ENCODE measurements at places on chromosomes 5 and 9.

GRCh38 chr9:128409978-128410377 is 10.7 kb upstream of the CERCAM start:
- no peak for DNase-seq

DNA sequence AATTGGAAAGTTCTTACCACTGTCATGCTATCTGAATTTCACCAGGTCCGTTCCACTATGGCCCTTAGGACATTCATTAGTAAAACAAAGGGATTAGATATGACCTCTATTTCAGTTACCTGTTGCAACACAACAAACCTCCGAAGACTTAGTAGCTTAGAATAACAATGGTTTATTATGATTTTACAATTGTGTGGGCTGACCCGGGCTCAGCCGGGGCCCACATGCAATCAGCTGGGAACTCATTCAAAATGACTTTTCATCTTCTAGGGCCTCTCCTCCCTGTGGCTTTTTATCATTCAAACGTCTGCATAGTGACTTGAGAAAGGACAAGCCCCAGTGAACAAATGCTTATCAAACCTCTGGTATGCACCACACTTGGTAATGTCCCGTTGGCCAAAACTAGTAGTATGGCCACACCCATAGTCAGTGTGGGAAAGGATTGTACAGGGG is 2.3 kb upstream of the FBXW11 start:
- DNase-seq, result no peak

DNA sequence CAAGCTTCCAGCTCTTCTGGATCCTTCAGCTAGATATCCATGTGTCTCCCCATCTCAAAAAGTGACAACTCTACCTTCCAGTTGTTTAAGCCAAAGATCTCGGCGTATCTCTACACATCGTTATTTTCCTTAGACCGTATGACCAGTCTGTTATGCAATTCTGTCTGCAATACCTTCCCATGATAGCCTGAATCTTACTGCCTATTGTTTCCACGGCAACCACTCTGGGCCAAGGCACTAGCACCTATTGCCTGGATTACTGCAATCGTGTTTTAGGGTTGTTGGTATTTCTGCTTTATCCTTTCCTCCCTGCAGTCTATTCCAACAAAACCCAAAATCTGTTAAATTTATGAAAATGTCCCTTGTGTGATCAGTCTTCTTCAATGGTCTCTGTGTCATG is 448.4 kb downstream of the MTRR start:
- DNase-seq, result no peak

- no peak for DNase-seq
Measured at GRCh38 chr5:148811756-148812155, 14.7 kb upstream of the ADRB2 start.

- DNase-seq, result no peak
Measured at GRCh38 chr5:159121061-159121460, 21.3 kb upstream of the EBF1 start.

DNA sequence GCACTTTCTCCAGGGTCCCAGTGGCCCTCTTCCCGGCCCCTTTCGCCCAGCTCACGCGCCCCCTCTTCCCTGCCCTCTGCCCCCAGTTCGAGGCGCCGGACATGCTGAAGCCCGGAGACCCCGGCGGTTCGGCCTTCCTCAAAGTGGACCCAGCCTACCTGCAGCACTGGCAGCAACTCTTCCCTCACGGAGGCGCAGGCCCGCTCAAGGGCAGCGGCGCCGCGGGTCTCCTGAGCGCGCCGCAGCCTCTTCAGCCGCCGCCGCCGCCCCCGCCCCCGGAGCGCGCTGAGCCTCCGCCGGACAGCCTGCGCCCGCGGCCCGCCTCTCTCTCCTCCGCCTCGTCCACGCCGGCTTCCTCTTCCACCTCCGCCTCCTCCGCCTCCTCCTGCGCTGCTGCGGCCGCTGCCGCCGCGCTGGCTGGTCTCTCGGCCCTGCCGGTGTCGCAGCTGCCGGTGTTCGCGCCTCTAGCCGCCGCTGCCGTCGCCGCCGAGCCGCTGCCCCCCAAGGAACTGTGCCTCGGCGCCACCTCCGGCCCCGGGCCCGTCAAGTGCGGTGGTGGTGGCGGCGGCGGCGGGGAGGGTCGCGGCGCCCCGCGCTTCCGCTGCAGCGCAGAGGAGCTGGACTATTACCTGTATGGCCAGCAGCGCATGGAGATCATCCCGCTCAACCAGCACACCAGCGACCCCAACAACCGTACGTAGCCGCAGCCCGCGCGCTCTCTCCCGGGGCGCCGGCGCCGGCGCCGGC is 1.0 kb downstream of the PRDM6 start:
- DNase-seq, result no peak

GRCh38 chr9:6764523-6764922 is 6.8 kb downstream of the KDM4C start:
- no peak for DNase-seq

GRCh38 chr9:15433661-15434060 is 11.0 kb downstream of the SNAPC3 start:
- DNase-seq, result no peak

DNA sequence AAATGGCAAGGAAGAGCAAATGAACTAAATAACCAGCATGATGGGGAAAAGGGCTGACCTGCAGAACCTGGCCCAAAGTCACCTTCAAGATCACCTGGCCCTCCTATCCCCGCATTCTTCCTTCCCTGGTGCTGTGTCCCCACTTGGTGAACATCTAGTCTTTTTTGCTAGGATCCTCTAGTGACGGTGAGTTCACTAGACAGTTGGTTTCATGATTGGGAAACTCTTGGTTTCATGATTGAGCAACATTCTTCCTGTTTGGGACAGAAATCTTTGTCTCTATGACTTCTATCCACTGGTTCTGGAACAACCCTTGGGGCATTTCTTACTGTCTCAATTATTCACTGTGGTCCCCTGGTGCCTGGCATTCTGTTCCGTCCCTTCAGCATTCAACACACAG is 50.2 kb upstream of the DAB2IP start:
- DNase-seq, result no peak

DNA sequence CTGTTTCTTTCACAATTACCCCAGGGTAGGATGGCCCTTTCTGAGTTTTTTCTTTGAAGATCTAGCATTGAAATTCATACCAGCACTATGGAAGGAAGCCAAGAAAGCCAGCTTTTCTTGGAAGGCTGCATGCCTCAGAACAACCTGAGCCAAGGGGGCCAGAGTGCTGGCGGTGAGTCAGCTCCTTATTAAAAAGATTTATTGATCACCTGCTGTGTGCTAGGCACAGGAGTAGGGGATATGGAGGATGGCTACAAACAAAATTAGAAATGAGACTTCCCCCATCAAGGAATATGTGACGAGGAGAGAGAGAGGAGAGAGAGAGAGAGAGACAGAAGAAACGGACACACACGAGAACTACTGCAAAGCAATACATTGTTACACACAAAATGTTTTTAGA is 184.6 kb upstream of the PUM3 start:
- DNase-seq, result no peak

- no peak for DNase-seq
Measured at GRCh38 chr5:150112201-150113046, 26.1 kb upstream of the CSF1R start.

GRCh38 chr5:15702102-15702501 is 202.1 kb downstream of the FBXL7 start:
- DNase-seq, result no peak

DNA sequence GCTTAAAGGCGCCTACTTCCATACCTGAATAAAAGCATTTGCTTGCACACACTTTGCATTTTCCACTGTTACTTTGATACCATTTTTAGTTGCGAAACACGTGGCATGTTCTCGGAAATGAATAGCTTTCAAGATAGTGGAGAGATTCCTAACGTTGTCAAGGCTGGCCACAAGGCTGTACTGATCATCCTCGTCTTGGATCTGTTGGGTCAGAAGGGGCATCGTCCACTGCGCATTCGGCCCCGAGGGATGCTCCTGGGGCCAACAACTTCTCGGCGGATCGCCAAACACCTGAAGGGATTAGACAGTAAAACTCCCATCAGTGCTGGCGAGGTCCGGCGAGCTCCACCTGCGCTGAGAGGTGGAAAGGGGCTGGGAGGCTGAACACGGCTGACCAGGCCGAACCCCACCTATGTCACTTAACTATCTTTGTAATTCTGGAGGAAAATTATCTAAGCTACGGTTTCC is 599 bp downstream of the RAD1 start:
- DNase-seq, result no peak
